ENCODE measurements at places on chromosomes 7 and 10.

DNA sequence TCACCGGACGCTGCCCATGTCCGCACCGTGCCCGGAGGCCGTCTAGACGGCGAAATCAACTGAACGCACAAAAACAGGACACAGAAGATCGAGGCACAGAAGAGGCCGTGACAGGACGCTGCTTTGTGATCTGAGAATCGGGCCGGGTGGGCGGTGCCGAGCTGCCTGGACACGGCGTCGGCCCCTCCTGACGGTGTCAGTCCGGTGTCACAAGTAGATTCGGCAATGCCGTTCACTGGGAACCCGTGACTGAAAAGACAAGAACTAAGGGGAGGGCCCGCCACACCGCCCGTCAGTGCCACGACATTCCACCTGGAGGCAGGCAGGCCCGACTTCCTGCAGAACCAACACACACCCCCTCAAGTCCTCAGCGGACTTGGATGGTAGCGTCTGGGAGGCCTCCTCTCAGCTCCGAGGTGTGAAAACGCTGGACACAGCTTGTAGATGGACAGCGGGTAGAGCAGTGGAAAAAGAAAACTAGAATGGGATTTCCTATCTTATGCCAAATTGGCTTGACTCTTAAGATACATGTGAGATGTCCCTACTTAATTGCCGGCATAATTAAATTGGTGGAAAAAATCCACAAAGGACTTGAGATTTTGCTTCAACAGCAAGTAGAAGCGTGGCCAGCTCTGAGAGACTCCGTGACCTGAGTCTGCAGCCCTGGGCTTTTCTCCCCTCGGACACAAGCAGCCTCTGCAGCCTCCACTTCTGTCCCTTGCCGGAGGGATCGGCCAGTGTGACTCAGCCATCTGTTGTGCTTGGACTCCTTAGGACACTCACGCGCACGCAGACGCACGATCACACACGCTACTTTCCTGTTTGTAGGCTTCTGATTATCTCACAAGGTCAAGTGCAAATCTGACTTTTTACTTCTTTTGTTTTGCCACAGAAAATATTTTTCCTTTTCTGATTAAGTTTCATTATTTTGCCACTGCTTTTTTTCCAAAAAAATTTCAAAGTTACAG lies 269.0 kb downstream of the DIP2C start:
- no peak for DNase-seq

- DNase-seq = no peak
These were observed 11.1 kb upstream of the MDFIC start for GRCh38 chr7:114910787-114911186.

GRCh38 chr7:112789817-112790585 lies at the start of gene TMEM168:
TSS of gene TMEM168 (minus strand) at chr7:112790393. CDS start at chr7:112784825, 5,568 bp downstream.
- peak; percentile 64 for DNase-seq

DNA sequence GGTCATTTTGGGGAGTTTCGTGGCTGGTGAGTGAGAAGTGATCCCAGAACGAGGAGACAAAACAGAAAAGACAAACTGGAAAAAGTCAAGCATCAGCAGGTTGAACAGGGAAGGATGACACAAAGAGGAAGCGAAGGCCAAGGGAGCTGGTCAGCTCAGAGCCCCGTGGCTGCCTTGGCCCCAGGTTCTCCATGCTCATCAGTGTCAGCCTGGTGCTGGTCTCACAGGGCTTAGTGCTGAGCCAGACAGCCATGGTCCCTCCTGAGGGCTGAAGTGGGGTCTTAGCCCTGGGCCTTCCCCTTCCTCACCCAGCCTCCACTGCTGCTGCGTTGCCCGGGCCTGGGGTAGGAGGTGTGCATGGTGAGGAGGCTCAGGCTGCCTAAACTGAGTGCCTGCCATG lies 183.6 kb downstream of the PFKFB3 start:
- no peak for DNase-seq

DNA sequence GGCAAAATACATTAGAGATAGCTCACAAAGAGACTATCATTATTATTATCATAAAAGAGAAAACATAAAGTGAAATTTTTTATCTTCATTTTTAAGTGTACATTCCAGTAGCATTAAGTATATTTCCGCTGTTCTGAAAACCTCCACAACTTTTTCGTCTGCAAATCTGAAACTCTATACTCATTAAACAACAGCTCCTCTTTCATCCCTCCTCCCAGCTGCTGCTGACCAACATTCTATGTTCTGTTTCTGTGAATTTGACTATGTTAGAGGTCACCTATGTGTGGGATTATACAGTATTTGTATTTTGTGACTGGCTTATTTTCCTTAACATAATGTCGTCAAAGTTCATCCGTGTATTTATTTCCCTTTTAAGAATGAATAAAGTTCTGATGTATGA lies 429.3 kb upstream of the TPK1 start:
- no peak for DNase-seq

- DNase-seq = no peak
These were observed 355.3 kb upstream of the NPVF start for GRCh38 chr7:25583621-25584020.

DNA sequence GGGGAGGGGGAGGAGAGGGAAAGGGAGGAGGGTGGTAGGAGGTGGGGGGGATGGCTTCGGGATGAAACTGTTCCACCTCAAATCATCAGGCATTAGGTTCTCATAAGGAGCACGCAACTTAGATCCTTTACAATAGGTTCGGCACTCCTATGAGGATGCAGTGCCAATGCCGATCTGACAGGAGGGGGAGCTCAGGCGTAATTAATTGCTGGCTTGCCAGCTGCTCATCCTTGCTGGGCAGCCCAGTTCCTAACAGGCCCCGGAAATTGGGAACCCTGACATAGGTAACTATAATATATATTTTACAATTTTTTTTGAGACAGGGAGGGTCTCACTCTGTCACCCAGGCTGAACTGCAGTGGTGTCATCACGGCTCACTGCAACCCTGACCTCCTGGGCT lies 118.8 kb upstream of the SFMBT2 start:
- no peak for DNase-seq

- no peak for DNase-seq
These were observed 106.0 kb upstream of the PRR15 start for GRCh38 chr7:29457565-29458011.

DNA sequence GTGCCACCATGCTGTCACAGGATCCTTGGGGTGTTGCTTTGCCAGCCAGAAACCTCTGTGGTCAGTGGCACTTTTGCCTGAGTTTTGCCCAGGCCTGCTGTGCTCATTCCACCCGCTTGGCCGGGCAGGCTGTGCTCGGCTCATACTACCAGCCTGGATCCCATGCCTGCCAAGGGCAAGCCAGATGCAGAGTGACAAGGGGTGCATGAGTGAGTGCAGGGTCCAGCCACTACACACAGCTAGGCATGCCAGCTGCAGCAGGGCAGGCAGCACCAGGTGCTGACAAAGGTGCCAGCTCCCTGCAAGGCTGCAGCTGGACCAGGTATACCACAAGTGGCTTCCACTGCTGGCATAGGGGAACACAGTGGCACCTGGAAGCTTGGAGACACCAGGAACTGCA lies 28.6 kb downstream of the C10orf67 start:
- DNase-seq = no peak

DNA sequence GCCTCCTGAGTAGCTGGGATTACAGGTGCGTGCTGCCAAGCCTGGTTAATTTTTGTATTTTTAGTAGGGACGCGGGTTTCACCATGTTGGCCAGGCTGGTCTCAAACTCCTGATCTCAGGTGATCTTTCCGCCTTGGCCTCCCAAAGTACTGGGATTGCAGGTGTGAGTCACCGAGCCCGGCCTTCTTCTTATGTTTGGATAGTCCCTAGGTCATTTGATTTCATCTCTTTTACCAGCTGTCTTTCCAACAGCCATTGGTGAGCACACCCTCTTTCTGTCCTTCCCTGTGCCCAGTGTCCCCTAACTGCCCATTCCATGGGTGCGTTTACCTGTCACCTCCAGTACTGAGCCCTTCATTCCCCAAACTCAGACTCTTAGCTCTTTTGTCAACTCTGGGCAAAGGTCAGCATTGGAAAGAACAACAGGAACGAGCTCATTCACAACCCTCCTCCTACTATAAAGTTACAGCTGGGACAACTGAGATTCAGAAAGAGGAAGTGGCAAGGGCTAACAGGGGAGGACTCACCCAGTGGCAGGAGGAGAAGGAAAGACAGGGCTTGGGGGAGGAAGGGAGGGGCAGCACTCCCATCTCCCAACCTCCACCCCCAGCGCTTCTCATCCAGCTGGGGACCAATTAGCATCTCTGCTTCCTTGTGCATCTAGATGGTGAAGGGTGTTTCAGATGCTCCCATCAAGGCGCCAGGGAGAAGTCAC lies 5.6 kb downstream of the SSC4D start:
- no peak for DNase-seq

GRCh38 chr10:13630231-13630630 lies 43.5 kb downstream of the PRPF18 start:
- DNase-seq = no peak

DNA sequence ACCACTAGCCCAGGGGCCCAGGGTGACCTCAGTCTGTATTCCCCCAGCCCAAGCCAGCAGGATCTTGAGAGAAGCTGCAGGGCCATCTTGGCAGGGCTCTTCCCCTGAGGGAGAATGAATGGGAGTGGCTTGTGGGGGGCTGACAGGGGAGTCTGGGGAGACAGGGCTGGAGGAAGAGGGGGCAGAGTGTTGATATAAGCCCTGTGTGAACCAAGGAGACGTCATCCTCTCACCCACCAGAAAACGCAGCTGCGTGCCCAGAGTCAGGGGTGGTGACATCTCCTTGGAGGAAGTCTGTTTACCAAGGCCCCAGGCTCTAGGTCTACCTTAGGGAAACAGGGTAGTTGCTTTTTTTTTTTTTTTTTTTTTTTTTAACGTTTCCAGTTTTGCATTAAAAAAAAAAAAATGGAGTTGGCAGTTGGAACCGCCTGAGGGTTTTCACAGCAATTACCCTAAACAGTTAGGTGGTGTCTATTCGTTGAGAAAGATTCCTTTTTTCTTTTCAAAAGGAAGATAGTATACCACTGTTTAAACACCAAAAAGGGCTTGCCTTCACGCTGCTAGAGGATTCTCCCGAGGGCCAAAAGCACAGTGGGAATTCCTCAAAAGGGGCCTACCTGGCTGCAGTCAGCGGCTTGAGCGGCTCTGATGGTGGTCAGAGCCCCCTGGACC lies 113.8 kb downstream of the PRPF18 start:
- DNase-seq = no peak

DNA sequence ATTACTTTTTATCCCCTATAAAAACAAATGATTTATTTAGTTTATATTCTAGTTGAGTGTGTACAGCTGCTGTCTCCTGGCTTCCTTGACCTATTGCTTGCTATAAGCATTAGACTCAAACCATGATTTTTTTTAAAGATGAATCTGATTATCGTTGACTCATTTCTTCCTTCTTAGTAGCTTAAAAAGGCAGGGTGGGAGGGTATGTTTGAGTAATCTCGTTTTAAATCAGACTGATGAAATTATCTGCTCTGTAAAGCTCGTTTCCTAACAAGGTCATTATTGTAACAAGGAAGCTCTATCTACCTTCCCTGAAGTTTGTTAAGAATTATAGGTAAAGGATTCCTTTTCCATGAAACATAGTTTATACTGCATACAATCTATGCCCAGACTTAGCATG lies 276.3 kb upstream of the KCND2 start:
- DNase-seq = no peak

GRCh38 chr7:5595545-5596045 lies 172.0 kb upstream of the TNRC18 start:
- no peak for DNase-seq

GRCh38 chr7:105707967-105708762 lies 126.9 kb upstream of the EFCAB10 start:
- no peak for DNase-seq

- no peak for DNase-seq
These were observed 146.9 kb downstream of the SND1 start for GRCh38 chr7:127798769-127799372.

GRCh38 chr10:62459072-62459471 lies 84.9 kb downstream of the ZNF365 start:
- DNase-seq = no peak

DNA sequence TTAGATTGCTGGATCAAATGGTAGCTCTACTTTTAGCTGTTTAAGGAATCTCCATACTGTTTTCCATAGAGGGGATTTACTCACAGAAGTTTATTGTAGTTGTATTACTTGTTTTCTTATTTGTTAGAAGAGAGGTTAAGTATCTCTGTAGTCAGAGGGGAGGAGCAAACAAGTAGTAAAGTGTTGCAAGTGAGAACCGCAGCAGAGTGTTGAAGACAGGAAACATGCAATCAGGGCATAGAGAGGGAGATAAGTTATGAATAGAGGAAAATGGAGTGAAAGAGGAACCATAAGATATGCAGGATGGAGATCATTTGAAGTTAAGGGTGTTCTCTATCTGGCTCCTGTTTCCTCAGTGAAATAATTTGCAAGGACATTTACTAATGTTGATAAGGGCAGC lies 331.4 kb upstream of the TMEM229A start:
- no peak for DNase-seq

GRCh38 chr7:85781606-85782005 lies 594.8 kb upstream of the SEMA3D start:
- no peak for DNase-seq

DNA sequence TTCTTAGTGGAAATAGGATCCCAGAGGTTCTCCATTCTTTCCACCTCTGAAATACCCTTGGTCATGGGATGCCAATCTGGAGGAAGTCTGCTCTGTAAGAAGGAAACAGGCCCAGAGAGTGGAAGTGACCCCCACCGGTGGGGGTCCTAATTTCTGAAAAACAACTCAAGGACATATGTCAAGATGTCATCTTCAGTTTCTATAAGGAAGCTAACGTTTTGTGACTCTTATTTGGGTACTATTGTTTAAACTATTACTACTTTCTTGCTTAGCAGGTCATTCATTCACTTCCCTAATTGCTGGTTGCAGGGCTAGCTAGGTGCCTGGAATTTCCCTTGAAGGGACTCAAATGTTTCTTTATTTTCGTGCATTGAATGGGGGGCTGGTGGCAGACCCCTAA lies 1.9 kb upstream of the ZNF775 start:
- no peak for DNase-seq

DNA sequence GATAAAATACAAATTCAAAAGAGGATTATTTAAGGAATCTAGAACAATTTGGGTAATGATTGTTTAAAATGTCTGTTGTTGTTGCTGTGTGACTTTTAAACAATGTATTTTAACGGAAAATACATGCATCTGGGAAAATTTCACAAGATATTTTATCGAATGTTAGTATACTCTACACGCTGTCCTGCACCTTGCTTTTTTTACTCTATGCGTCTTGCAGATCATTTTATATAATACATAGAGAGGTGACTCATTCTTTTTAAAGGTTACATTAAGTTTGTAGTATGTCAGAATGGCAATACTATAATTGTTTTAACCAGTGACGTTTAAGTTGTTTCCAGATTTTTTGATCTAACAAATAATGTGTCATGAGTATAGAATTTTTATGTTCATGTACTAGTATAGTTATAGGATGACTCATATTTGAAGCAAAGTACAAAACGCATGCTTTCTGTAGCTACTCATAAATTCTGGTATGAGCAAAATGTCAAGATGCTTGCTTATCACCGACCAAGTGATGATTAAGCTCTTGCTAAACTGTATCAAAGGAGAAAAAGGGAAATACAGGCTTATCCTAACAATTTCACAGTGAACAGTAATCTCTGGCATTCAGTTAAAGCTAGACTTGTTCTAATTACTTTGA lies 4.9 kb downstream of the DKK1 start:
- no peak for DNase-seq

DNA sequence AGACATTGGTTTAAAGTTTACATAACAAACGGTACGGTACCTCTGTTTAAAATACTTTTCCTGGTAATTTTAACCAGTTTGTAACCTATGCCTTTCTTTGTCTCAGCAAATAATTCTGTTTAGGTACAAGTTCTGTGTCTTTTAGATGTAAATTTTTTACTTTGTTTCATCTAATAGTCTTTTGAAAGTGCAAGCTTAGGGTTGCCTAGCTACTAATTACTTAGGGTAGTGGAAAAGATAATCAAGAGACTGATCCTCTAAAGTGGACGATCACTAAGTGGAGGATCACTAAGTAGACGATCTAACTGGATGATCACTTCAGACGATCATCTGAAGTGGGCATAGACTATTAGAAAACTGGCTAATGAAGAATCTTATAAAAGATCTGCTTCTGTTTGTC lies 16.1 kb upstream of the FKBP9 start:
- DNase-seq = no peak
